ENCODE measurements at places on chromosomes 16 and 17.

DNA sequence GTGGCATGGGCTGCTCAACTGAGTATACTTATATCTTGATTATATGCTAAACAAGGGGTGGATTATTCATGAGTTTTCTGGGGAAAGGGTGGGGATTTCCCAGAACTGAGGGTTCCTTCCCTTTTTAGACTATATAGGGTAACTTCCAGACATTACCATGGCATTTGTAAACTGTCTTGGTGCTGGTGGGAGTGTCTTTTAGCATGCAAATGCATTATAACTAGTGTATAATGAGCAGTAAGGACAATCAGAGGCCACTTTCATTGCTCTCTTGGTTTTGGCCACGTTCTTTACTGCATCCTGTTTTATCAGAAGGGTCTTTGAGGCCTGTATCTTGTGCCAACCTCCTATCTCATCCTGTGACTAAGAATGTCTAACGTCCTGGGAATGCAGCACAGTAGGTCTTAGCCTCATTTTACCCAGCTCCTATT is 12.0 kb downstream of the PRR11 start:
- DNase-seq = no peak

- no peak for DNase-seq
Measured at GRCh38 chr17:9802294-9802693, 10.9 kb upstream of the DHRS7C start.

- DNase-seq = no peak
Measured at GRCh38 chr16:20969386-20969785, 68.8 kb downstream of the LYRM1 start.

- DNase-seq = no peak
Measured at GRCh38 chr16:83215406-83216001, 588.7 kb downstream of the CDH13 start.

GRCh38 chr17:63819585-63820537 is 7.4 kb upstream of the PSMC5 start:
- DNase-seq = no peak

- no peak for DNase-seq
Measured at GRCh38 chr17:28667870-28668269, 5.9 kb downstream of the SUPT6H start.

- no peak for DNase-seq
Measured at GRCh38 chr17:42950044-42950783, 14.0 kb downstream of the AARSD1 start.

DNA sequence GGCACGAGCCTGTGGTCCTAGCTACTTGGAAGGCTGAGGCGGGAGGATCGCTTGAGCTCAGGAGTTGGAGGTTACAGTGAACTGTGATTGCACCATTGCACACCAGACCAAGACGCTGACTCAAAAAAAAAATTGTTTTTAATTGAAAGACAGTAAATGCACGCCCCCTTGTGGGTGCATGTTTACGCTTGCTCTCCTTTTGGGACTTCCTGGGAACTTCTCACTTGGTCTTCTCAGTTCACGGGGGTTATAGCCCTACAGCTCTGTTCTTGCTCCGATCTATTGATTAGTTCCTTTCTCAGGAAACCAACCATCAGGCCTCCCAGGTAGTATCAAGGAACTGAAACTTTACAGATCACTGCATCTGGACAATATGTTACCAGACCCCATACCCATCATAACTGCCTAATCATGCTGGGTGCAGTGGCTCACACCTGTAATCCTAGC is 14.2 kb upstream of the RIPOR1 start:
- DNase-seq = peak; percentile 53

All from stimulated activated CD4-positive, alpha-beta T cell treated with anti-CD3 and anti-CD28 coated beads, Interleukin-15, amount 100 ng/mL, for 1 hour (primary cell).